Left ventricle myocardium inferior (tissue), 1 donor: ENCODE measurements at places on chromosomes 1 and 21. TPM values are rescaled to one million over a fixed set of nuclear protein-coding genes. Genes with fewer than 3 reads are reported as not detected.

Gene BRINP3
- 5.4 TPM for total RNA-seq

Gene SMIM11
- total RNA-seq: 25.1 TPM

Gene CAPZB
- 217 TPM for total RNA-seq

Gene PMF1
- total RNA-seq: 55.8 TPM

Gene PTGFRN
- 111 TPM for total RNA-seq

Gene CDCA8
- total RNA-seq: 0.33 TPM

Gene C1orf115
- total RNA-seq: 14.2 TPM

Gene CLDN17
- total RNA-seq: not detected

Gene DNAJC28
- 6.5 TPM for total RNA-seq

GRCh38 chr1:232669981-232670747, 40.2 kb upstream of the SIPA1L2 start:
- DNase-seq: no peak

DNA sequence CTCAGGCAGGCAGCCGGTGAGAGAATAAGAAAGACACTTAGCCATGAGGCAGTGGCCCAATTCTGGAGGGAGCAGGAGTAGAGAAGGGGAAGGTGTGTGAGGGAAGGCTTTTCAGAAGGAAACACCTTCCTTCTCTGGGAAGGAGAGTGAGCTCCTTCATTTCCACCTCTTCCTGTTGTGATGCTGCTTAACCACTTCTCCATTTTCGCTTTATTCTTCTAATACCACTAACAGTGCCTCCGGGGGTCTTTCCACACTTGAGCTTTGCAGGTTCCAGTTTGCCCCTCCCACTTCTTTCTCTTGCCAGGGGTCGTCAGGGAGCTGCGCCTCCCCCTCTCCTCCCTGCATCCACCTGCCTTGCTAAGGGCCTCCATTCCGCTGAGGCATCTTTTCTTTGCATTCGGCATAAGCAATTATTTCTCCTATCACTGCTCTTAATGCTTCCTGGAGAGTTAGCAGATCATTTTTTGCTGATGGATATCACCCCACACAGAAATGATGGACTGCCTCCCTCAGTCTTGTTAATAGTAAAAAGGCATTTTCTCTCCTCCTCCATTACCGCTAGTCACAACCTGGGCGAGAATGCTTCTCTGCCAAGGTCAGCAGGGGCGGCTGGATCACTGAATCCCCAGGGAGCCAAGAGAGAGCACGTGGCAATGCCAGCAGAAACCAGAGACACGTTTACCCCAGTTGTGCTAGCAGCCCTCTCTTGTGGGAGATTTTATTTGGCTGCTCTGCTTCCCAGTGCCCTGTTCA, 74.8 kb downstream of the ELAVL4 start:
- no peak for DNase-seq

DNA sequence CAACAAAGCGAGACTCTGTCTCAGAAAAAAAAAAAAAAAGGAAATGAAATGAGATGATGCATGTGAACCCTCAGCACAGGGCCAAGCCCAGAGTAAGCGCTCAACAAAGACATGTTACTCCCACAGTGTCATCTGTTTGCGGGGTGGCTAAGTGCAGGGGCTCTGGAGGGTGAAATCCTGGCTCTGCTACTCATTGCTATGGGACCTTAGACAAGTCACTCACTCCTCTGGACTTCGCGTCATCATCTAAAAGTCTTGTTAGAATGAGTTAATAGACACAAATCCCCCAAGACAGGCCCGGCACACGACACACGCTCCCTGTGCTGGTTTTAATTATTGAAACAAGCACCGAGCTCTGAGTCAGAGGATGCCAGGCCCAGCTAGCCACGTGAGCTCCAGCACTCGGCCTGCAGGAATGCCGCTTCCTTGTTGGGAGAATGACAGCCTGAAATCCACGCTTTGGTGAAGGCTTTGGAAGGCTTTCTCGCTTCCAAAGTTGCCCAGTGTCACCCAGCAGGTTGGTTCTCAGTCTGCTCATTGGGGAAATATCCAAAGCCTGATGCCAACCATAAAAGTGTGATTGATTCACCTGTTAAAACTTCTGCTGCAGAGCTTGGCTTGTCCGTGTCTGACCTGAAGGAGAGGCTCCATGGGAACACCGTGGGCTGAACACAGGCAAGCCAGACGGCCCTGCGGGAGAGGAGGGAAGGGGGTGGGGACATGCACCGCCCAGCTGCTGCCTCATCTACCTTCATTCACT, 36.7 kb upstream of the TARDBP start:
- no peak for DNase-seq

- DNase-seq: no peak
Observed at GRCh38 chr1:239386453-239387303, at the start of gene CHRM3. CHRM3 (plus strand) TSS chr1:239386568; CDS start chr1:239907452, 520,884 bp downstream.

DNA sequence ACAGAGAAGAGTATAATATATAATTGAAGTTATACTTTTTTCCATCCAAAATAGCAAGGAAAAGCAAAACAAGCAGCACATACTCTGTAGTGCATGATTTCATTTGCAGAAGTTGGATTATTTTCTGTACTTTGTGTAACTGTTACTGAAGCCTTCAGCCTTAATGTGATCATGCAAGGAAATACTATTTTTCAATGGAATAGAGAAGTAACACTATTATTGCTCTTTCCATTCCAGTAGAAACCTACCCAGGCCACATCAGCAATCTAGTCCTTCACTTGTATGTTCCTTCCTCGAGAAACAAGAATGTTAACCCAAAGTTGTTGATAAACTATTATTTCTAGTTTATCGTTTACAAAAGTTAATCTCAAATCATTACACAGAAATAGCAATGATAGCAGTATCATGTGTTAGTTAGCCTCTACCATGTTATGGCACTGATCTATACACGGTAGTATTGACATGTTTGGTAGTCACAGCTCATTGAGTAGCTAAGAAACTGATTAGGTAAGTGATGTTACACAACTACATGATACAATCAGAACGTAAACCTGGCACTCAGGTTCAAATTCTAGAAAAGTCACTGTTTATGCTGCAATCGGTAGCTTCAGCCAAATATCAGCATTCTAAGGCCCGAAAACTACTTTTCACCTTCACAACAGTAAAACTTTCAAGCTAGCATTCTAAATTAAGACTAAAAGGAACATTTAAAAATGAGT, 37.6 kb upstream of the CHRM3 start:
- no peak for DNase-seq

- no peak for DNase-seq
Observed at GRCh38 chr1:7888248-7889081, 35.6 kb upstream of the UTS2 start.

GRCh38 chr1:171769171-171769570, 12.3 kb upstream of the METTL13 start:
- DNase-seq: no peak

GRCh38 chr1:227767401-227768124, 32.3 kb downstream of the SNAP47 start:
- no peak for DNase-seq

DNA sequence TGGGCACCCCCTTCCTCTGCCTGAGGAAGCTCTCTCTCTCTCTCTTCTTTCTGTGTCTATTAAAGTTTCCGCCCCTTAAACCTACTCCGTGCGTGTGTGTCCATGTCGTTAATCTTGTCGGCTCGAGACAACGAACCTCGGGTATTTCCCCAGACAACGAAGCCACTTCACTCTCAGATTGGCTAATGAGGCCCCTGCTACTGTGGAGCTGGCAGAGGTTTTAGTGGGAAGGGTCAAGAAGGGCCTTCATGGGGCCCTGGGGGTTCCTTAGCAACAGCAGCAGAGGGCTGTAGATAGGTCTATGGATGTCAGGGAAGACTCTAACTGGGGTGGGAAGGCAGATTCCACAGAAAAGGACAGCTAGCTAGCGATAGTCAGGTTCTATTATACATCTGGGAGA, 239.8 kb upstream of the RAB4A start:
- DNase-seq: no peak

- DNase-seq: no peak
Observed at GRCh38 chr1:18020021-18020817, 87.4 kb upstream of the IGSF21 start.

DNA sequence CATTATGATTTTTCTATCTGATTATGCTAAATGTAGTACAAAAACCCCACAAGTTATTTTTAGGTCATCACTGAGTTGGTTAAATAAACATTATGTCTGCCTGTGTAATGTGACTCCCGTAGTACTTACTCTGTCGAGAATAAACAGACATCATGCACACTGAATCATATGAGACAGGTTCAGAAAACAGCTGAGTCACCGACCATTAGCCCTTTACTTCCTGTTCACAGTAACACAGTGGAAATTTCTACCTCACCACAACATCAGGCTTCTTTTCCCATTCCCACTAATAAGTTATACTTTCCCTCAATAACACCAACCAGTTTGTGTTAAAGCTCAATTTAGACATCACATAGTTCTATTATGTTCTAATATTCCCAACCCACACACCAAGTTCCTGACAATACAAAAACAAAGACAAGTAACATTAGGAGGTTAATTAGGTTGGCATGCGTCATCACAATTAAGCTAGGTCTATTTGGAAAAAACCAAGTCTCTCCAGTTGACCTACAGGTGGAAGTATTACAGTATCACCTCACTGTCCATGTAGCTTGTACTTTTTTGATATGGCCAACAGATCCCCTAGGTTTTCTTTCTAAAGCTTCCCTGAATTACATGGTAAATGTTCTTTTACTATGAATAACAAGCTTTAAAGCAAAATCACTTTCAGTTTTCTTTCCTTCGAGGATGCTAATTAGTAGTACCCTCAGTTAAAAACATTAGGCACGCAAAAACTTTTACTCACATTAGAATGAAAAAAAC, 154.2 kb downstream of the EIF4G3 start:
- no peak for DNase-seq

GRCh38 chr1:109513110-109513710, 3.7 kb upstream of the AMIGO1 start:
- no peak for DNase-seq

- peak; percentile 89 for DNase-seq
Observed at GRCh38 chr1:31583995-31584868, 7.9 kb downstream of the TINAGL1 start.

DNA sequence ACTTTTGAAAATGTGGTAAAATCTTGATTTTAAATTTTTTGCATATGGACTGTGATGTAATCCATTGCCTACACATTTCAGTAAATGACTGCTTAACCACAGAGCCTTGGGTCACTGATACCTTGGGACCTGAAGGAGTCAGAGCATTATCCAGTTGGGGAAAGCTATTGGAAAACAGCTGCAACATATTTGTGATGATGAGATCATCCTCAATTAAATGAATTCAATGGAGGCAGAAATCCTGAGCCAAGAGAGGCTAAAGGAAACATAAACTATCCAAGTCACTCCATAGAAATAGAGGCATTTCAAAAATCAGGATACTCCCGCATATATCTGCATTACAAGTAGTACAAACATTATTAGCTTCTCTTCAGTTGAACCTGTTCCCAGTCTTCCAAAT, 99.8 kb upstream of the PRMT6 start:
- no peak for DNase-seq

DNA sequence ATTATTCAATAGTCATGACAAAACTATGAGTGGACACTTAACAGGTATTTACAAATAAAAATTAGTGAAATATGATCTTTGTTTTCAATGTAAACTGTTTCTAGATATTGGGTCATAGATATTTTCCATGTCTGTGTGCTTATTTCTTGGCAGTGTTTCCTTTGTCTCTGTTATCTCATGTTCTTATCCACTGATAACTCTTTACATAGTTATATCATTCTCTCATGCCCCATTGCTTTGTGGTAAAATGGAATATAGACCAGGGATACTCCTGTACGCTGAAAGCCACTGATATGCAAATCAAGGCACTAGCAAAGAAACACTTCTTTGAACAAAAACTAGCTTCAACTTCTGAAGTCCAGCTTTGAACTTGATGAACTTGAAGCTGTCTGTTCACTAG, 113.1 kb downstream of the ITSN1 start:
- DNase-seq: no peak

DNA sequence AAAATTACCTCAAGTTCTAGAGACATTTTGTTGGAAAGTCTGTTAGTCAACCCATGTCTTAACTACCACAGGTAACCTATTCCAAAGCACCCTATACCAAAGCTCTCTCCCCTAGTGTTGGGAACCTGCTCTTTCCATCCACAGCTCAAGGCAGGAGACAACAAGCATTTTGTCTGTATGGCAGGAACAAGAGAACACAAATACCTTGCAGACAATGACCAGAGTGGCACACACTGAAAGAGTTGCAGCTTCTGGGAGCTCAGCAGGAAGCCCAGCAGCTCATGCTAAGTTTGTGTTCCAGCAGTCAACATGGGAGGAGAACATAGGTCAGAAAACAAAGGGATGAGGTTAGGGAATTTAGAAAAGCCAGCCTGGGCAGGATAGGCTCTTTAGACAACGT, 300.8 kb downstream of the HHIPL2 start:
- DNase-seq: no peak

DNA sequence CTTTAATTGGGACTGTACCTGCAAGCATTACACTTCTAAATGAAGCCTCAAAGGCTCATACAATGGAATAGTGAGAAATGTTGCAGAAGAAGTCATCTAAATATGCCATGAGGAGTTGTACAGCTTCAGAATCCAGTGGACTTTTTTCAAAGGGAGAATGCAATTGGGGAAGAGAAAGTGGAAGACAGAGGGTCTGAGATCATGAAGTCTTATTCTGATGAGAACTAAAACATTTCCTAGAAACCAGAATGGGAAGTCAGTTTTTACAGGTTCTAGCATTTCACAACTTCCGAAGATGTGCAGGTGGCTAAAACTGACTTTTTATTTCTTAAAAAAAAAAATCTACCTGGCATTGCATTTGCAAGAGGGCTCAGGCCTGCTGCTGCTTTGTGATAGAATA, 424.4 kb upstream of the RUNX1 start:
- no peak for DNase-seq

GRCh38 chr1:229594227-229595008, 31.5 kb downstream of the TAF5L start:
- no peak for DNase-seq

- no peak for DNase-seq
Observed at GRCh38 chr1:178360421-178360820, 136.3 kb downstream of the CLEC20A start.

DNA sequence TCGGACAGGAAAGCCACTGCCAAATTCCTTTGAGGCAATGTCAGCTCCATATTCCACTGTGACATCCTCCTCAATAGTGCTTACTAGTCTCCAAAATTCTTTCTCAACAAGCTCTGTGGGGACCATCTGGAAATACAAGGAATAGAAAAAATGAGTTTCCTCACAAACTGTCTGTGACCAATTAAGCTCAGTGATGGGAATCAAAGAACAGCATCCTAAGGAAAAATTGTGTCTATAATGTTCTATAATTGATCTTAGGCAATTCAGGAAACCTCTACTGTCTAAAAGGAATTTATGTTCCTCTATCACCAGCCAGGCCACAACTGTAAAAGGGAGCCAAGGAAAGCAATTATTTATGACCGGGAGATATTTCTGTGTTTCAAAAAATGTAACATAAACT, 46.1 kb upstream of the SYT2 start:
- no peak for DNase-seq
